Stimulated activated CD8-positive, alpha-beta memory T cell treated with anti-CD3 and anti-CD28 coated beads, Interleukin-2, amount 100 ng/mL, for 48 hours (primary cell): ENCODE measurements at places on chromosomes 3 and 15.

GRCh38 chr15:69548395-69549180 lies 96.0 kb downstream of the RPLP1 start:
- DNase-seq = no peak

- no peak for DNase-seq
Observed at GRCh38 chr3:135500034-135500433, 465.5 kb upstream of the PPP2R3A start.

DNA sequence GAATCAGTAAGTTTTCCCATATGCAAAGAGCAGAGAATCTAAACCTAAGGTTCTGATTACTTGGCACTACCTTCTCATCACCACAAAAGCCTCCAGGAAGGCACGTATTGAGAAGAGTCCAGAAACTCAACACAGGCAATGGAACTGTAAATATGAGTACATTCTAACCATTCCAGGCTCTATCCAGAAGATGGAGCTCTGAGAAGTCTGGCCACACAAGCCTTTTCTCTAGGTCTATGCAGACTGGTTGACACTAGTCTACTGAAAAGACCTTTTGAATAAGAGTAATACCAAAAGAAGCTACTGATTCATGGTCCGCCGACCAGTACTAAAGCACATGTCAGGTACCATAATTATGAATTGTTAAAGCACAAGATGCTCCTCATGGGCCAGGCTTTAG lies 12.2 kb upstream of the NCKIPSD start:
- DNase-seq = no peak

DNA sequence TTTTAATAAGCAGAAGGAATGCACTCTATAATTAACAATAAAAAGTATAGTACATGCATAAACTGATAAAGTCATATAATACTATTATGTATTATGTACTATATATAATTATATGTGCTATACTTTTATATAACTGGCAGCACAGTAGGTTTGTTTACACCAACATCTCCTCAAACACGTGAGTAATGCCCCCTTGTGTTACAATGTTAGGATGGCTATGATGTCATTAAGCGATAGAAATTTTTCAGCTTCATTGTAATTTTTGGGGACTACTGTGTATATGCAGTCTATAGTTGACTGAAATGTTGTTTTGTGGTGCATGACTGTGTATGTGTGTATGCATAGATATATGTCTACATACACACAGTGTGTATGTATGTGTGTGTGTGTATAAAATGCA lies 100.6 kb downstream of the SLMAP start:
- no peak for DNase-seq

- no peak for DNase-seq
Observed at GRCh38 chr15:98549003-98549402, 99.3 kb upstream of the IGF1R start.
